ENCODE measurements at places on chromosomes 6 and 20. TPM values are rescaled to one million over a fixed set of nuclear protein-coding genes. Genes with fewer than 3 reads are reported as not detected.

COL21A1 gene
- total RNA-seq = 0.60 TPM

FOXF2 gene
- total RNA-seq = 24.3 TPM

MOXD1 gene
- total RNA-seq = 1.5 TPM

ESR1 gene
- total RNA-seq = not detected

ZC3H12D gene
- 0.23 TPM for total RNA-seq

DSP gene
- 39.6 TPM for total RNA-seq

OR2B6 gene
- not detected for total RNA-seq

LY6G5C gene
- 1.4 TPM for total RNA-seq

ZNF311 gene
- 0.42 TPM for total RNA-seq

CBLN4 gene
- not detected for total RNA-seq

PRRT1 gene
- total RNA-seq = 0.95 TPM

HLA-DQB2 gene
- not detected for total RNA-seq

SMIM28 gene
- total RNA-seq = not detected

LCA5 gene
- total RNA-seq = 1.3 TPM

NINL gene
- 12.7 TPM for total RNA-seq

CLPSL2 gene
- total RNA-seq = 0.78 TPM

PLCB4 gene
- total RNA-seq = 20.7 TPM
